ENCODE measurements at places on chromosomes 4 and X. TPM values are rescaled to one million over a fixed set of nuclear protein-coding genes. Genes with fewer than 3 reads are reported as not detected.

MUC7 gene
- total RNA-seq: 0.21 TPM

GPR50 gene
- total RNA-seq: 0.25 TPM

TLR8 gene
- total RNA-seq: 0.32 TPM

IL13RA2 gene
- total RNA-seq: 0.29 TPM

MAP7D2 gene
- 0.84 TPM for total RNA-seq

GNRHR gene
- total RNA-seq: not detected

LRAT gene
- 0.66 TPM for total RNA-seq
